ENCODE measurements at places on chromosomes 12 and 14.

DNA sequence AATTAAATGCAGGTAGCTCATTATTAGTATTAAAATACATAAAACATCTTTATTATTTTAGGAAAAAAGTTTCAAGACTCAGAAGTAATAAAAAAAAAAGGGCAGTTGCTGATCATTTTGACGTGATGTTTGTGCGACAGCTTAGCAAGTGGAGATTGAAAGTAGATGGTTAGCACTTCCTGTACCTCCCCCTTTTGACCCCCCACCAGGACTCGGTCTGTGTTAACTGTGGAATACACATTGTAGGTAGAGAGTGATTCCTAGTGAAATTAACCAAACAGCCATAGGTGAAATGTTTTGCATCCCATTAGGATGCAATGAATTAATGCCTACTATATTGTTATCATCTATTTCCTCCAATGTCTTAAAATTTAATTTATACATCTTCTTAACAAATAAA lies 120.8 kb downstream of the SLC5A8 start:
- DNase-seq: no peak

GRCh38 chr14:26765768-26766520 lies 168.1 kb upstream of the NOVA1 start:
- no peak for DNase-seq

GRCh38 chr14:71300566-71301330 lies 393.5 kb downstream of the PCNX1 start:
- no peak for DNase-seq

DNA sequence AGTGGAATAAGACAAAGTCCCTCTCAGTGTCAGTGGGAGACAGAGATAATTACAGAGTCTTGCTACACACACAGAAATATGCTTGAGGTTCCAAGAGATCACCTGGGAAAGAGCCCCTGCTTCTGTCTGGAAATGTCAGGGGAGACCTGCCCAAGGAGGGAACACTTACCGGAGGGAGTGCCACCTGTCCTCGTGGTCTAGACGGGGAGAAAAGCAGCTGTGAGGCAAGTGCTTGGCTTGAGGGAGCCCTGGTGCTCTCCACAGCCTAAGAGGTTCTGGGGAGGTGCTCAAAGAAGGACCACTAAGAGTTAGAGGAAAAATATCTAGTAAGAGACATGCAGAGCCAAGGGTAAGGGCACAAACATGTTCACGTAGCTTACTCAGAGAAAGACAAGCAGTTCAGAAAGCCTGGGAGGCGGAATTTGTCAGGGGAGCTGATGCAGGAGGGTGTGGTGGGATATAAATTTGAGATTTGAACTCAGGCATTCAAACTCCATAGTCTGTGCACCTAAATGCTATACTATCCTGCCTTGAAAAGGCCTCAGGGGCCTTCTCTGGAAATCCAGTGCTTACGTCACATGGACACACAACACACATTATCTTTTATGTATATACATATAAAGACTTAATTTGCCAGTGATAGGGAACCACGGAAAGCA lies 38.2 kb upstream of the GNPNAT1 start:
- DNase-seq: no peak

DNA sequence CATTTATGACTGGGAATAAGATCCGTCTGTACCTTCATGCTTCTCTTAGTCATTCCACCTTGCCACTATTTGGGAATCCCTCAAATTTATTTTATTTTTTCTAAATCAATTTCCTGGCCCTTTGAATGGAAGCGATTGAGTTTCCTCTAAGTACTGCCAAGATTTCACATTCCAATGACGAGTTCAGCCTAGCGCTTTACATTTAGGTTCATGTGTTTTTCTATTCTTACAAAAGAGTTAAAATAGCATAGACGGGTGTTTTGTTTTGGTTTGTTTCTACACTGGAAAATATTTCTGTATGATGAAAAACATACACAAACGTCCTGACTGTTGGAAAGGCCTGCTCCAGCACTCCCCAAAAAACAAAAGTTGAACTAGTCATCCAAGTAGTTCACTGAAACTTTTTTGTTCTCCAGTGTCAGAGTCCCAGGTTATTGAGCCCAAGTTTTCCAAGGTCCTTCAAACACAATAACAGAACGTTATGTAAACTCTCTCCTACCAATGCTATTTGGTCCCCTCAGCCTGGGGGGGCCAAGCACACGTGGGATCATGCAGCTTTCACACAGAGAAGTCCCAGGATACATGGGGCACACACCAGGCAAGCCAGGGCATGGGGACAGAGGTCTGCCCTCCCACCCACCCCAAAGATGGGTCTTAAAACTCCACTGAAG lies 74.8 kb upstream of the FOXN3 start:
- no peak for DNase-seq

- DNase-seq: no peak
Measured at GRCh38 chr14:85578357-85578756, 48.4 kb downstream of the FLRT2 start.
